ENCODE measurements at places on chromosomes 2 and 18.

GRCh38 chr2:68921646-68922045, 31.0 kb downstream of the GKN2 start:
- DNase-seq = no peak

- DNase-seq = no peak
Measured at GRCh38 chr2:207157731-207158130, 8.0 kb downstream of the KLF7 start.

DNA sequence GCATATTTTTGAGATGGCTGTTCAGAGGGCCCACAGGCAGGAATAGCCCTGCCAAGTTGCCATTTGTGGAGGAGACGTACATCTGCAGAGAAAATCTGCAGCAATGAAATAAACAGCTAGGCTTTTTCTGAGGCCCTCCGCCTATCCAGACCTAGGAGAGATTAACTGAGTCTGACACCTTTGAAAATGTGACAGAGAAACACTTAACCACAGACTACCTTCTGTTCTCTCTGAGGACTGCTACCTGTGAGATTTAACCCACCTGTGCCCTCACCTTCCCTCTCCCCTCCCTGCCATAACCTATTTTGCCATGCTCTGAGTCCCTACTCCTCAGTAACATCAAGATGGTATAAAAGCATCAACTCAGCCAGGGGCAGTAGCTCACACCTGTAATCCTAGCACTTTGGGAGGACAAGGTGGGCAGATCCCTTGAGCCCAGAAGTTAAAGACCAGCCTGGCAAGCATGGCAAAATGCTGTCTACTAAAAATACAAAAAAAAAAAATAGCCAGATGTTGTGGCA, 160.3 kb downstream of the TGIF1 start:
- DNase-seq = no peak

DNA sequence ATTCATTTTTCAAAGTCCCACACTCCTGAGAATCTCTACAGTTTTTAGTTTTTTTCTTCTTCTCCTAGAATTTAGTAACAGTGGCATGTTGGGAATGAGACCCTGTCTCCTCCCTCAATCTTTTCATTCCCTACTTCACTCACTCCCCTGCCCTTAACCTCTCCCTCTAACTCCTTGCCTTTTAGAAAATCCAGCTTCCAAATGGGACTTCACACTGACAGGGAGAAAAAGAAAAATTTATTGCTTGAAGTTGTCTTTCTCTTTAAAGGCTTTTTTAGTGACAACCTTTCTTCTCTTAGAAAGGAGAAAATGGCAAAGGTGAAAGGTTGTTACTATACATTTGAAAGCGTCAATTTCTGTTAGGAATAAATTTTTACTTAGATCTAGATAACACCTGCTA, 359.2 kb downstream of the CDH7 start:
- no peak for DNase-seq

DNA sequence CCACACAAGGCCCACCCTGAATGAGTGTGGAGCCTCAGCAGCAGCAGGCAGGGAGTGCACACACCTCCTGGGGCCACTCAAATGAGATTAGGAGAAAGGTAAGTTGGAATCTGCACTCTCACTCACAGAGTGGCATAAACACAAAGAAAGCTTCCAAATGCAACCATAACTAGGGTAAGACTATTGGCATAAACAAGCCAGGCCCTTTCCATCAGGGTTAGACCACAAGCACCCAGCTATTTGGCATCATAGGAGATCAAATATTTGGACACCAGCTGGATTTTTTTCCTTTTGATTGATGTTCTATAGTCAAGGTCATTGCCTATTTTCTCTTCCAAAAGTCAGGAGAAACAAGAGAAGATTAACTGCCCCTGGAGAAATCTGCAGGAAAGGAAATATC, 471.5 kb downstream of the TXNL1 start:
- DNase-seq = no peak

- DNase-seq = no peak
Measured at GRCh38 chr18:58662118-58662517, 9.1 kb upstream of the MALT1 start.

GRCh38 chr2:47009253-47009767, 93.7 kb upstream of the MCFD2 start:
- DNase-seq = no peak

DNA sequence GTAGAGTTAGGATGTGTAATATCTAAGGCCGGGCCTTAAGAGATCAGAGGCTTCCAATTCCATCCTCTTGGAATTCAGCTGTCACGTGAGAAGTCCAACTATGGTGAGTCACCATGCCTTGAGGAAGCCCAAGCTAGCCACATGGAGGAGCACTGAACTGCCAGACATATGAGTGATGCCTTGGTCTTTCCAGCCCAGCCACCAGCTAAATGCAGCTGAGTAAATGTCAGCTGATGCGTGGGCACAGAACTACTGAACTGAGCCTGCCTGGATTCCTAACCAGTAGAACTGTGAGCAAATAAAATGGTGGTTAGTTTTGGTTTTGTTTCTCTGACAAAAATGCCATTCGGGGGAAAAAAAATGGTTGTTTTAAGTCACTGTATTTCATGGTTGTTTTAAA, 153.7 kb upstream of the SERTAD2 start:
- no peak for DNase-seq

- DNase-seq = peak; percentile 16
Measured at GRCh38 chr2:240432820-240433801, 2.4 kb upstream of the GPC1 start.

- no peak for DNase-seq
Measured at GRCh38 chr2:47310801-47311560, 92.0 kb upstream of the MSH2 start.

DNA sequence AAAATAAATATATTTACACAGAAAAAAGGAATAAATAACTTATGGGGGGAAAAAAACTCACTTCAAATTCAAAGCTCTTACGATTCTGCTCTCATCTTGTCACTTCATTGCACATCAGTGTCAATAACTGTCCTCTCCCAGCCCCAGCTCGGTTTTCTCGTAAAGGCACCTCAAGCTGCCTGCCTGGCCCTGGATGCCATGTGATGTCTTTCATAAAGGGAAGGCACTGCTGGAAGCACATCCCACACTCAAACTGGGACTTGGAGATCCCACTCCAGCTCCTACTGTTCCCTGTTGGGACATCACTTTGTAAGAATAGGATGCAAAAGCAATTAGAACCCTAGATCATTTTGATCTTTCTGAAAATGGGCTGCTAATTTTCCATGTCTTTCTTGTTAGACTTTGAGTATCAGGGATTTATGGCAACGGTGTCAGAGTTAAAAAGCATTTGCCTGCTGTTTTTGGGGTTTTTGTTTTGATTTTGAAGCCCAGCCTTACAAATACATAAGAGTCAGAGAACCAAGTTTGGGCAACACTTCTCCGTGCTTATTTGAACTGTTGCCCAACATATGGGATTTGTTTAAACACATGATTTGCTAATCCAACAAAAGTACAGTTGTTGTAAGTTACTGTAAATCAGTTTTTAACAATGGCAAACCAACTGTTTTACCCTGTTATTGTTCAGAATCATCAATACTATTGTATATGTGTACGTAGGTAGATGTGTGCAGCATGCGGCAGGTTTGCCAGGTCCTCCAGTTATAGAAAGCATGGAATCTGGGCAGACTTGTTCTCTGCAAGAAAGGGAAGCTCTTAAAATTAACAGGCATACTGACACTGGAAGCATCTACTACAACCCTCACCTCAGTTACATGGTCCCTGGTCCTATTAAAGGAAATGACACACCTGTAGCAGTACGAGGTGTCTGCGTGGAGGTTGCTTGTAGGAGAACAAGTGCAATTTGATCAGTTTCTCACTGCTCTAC, 20.6 kb downstream of the SERTAD2 start:
- no peak for DNase-seq

GRCh38 chr2:64482765-64483504, 29.0 kb downstream of the LGALSL start:
- DNase-seq = no peak

DNA sequence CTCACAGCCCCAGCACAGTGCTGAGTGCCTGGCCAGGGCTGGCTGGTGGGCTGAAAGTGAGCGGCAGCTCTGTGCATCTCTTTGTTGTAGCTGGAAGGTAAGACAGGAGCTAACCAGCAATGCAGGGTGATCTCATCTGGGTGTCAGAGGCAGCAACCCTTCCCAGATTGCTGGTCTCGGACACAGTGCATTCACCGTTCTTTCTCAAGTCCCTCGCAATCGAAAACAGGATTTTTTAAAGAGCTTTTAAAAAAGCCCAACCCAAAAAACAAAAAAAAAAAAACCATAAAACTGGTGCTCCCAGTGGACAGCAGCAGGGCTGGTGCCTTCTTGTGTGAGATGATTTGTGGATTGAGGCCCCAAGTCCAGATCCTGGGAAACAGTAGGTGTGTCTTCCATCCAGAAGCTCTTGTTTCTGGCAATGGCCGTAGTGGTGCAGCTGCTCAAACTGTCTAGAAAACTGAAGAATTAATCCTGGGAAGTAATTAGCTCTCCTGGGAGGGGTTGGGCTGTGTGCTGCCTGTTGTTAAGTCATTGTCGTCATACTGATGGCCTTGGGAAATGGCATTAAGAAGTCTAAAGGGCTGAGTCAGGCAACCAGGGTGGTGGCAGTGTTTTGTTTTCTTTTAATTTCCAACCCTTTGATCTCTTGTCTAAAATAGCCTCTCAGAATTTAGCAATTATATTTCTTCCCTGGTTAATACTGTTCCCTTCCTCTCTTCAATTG, 156.7 kb downstream of the KLHL29 start:
- no peak for DNase-seq

DNA sequence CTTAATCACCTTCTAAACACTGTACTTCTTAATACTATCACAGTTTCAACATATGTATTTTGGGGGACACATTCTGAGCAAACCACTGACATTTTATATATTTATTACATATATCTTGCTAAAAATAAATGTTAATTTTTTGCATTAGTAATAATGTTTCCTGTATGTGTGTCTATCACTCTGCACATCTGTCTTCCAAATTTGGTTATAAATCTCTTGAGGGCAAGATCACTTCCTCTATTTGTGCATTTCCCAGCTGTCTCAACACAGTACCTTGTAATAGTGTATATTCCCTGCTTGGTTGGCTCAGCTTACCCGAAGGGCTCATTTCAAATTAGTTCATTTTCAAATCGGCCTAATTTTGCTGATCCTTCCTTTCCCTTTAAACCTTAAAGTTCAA, 617.1 kb upstream of the GYPC start:
- no peak for DNase-seq

DNA sequence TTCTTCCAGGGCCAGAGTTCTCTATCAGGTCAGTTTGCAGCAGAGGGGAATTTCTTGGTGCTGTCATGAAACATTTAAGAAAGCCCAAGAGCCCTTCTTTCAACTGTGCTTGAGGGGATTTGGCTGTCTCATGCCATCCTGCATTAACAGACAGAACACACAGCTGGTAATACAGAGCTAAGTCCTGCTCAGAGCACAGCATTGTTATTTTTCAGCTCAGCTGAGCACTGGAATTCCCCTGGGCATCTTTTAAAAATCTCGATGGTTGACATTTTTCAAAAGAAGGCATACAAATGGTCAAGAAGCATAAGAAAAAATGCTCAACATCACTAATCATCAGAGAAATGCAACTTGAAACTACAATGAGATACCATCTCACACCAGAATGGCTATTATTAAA, 14.9 kb upstream of the IL1R2 start:
- no peak for DNase-seq

GRCh38 chr2:109144721-109145120, 15.7 kb downstream of the SH3RF3 start:
- no peak for DNase-seq

GRCh38 chr2:63078852-63079606, 28.4 kb downstream of the OTX1 start:
- DNase-seq = no peak

GRCh38 chr2:241007880-241008710, 9.7 kb downstream of the SNED1 start:
- DNase-seq = no peak

GRCh38 chr2:85763831-85764230, 10.0 kb downstream of the ATOH8 start:
- DNase-seq = no peak

- DNase-seq = no peak
Measured at GRCh38 chr18:74748809-74749208, 151.1 kb downstream of the ZNF407 start.

DNA sequence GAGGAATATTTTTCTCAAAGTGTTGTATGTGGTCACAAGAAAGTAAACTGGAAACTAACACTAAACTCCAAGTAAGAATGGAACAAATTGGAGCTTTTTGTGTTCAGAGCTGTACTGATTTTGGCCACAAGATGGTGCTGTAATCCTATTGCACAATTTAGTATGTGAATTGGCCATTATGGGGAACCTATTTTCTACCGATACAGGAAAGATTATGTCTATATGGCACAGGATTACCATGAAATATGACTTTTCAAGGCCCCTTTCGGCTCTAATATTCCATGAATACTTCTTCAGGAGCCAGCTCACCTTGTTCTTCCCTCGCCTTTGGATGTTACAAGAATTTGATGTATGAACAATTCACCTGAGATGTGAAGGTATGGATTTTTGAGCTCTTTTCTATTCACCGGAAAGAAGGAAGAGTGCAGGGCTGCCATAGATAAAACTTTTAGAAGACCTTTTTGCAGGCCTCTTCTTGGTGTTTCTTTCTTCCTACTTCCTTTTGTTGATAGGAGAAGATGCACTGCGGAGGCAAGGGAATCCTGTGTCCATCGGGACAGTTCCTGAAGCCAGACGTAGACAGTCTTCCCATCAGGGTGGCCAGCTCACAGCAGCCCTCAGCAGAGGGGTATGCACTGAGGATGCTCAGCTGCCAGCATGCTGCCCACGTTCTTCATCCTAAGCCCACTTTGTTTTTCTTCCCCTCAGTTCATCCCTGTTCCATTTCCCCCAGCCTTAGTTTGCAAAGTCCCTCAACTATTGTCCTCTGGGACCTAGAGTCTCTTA, 13.3 kb downstream of the MRPL44 start:
- no peak for DNase-seq

GRCh38 chr2:113861740-113862139, 28.1 kb upstream of the ACTR3 start:
- no peak for DNase-seq

- no peak for DNase-seq
Measured at GRCh38 chr18:57943723-57944122, 100.3 kb upstream of the NEDD4L start.

DNA sequence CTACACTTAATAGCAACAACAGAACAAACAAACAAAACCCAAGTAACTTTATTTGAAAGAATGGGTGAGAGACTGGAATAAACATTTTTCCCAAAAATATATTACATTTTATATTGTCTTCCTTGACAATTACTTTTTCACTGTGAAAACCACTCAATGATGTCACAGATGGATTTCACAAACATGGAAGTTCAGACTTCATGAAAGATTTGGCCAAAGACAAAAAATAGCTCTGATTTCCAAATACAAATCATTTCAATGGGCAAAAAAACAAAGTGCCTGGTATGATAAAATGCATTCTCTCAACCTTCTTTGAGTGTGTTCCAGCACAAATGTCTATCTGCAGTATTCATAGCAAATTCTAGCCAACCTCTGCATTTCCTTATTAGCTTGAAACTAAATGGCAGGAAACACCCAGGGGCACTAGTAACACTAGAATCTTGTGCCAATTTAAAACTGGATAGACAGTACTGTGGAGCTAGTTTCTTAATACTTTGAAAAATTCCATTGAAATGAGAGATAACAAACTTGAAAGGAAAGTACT, 28.5 kb upstream of the NAPG start:
- DNase-seq = no peak

GRCh38 chr2:238370823-238371372, 50.6 kb downstream of the TRAF3IP1 start:
- DNase-seq = no peak
